ENCODE measurements at places on chromosomes 3 and 15. TPM values are rescaled to one million over a fixed set of nuclear protein-coding genes. Genes with fewer than 3 reads are reported as not detected.

Gene CELSR3
- polyA plus RNA-seq: 0.56 TPM

Gene ABI3BP
- 88.4 TPM for polyA plus RNA-seq

Gene ARRDC4
- polyA plus RNA-seq: 15.8 TPM

Gene TMIE
- 0.73 TPM for polyA plus RNA-seq

Gene PAK6
- 4.8 TPM for polyA plus RNA-seq

Gene ST6GAL1
- 61.8 TPM for polyA plus RNA-seq

Gene ZNF660
- polyA plus RNA-seq: 27.0 TPM

Gene TRMT10C
- polyA plus RNA-seq: 26.7 TPM

Gene CD200
- polyA plus RNA-seq: 56.7 TPM

GRCh38 chr3:33032938-33033337 is 64.0 kb downstream of the GLB1 start:
- DNase-seq: no peak

DNA sequence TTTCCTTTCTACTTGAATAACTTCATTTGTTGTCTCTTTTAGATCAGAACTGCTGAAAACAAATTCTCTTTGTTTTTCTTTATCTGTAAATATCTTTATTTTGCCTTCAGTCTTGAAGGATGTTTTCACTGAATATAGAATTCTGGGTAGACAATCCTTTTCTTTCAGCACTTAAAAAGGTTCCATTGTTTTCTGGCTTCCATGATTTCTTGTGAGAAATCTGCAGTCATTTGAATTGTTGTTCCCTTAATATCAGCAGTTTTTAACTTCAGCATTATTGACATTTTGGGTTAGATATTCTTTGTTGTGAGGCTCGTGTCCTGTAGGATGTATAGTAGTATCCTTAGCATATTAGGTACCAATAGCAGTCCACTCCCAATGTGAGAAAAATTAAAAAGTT is 65.8 kb downstream of the SV2B start:
- DNase-seq: no peak

GRCh38 chr15:34782901-34783300 is 12.4 kb downstream of the ACTC1 start:
- DNase-seq: no peak

DNA sequence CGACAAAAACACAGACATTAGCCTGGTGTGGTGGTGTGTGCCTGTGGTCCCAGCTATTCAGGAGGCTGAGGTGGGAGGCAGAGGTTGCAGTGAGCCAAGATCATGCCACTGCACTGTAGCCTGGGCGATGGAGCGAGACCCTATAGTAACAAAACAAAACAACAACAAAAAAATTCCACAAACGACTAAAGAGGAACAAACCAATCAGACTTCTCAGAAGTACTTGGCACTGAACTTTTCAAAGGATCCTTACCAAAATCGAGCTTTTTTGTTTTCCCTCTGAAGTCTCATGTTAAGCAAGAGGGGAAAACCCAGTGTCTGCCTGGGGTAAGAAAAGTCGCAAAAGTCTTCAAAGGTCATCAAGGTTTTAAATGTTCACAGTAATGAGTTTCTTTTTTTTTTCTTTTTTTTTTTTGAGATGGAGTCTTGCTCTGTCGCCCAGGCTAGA is 30.1 kb upstream of the TFRC start:
- no peak for DNase-seq

GRCh38 chr3:14773691-14774128 is 45.1 kb upstream of the FGD5 start:
- no peak for DNase-seq

- no peak for DNase-seq
These were observed 49.1 kb downstream of the NEK11 start for GRCh38 chr3:131075632-131076328.

DNA sequence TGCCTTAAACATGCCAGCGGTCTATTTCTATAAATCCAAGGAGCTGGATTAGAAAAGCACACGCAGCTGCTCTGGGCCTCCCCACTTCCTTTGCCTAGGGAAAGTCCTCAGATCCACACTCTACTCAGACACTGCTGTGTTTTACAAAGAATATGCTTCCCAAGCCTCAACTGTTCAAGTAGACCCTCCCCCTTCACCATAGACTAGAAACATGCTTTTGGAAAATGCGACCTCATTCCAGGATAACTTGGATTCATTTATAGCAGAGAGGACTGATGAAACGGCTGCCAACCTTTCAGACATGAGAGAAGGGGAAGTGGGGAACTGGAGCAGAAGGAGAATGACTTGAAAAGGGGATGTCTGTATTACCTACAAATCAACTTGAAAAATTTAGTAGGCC is 64.0 kb downstream of the P3H2 start:
- DNase-seq: no peak

DNA sequence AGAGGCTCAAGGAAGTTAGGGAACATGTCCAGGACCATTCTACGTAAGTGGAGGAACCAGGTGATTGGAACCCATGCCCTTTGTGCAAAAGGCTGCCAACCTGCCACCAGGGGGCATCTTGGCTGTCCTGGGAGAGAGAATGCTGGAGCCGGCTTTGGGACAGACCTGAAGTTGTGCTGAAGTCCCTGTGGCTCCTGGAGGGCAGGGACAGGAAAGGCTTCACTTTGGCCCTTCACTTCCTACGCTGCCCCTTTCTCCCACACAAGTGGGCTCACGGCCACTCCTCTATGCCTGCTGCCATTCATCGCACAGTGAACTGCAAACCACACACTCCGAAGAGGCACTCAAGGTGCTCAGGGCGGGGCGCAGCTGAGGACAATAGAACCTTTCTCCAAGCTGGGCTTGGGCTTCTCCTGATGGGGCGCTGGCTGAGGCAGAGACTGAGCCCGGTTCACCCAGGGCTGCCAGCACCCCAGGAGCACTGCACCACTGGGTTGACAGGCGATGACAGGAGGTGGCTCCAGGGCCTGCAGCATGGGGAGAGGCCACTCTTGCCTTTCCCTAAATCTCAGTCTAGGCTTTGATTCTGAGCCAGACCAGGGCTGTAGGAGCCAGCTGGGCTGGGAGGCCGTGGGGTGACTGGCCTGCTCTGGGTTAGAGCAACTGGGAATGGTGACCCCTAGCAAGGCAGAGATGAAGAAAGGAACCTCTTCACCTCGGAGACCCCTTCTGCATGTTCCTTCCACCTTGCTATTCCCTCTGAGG is 8.4 kb downstream of the SHF start:
- no peak for DNase-seq

DNA sequence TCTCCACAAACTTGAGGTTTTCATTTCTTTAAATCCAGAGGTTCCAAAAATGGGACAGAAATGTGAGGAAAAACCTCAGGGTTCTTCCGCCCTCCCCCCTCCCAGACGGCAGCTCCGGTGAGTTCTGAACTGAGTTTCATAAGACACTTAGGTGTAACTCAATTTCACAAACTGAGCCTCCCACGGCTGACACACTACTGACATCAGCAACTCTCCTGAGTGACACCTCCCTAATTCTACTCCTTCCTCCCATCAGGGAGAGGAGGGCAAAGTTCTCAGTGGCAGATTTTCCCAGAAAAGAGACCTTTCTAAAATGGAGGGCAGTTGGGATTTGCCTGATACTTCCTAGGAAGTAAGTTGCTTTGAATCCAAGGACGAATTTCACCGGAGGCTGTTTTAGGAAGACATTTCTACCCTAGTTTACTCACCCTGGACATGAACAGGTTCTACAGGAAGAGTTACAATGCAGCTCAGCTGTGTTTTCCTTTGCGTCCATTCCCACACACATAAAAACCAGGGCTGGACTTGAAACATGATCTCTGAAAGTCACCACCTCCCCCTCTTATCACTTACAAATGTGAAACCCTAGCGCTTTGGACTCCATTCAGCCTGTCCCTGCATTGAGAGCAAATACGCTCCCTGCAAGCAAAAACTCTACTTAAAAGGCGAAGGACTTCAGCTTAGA is 78.1 kb upstream of the LMOD3 start:
- peak; percentile 51 for DNase-seq

GRCh38 chr3:123409443-123410148 is 39.3 kb downstream of the ADCY5 start:
- DNase-seq: no peak

DNA sequence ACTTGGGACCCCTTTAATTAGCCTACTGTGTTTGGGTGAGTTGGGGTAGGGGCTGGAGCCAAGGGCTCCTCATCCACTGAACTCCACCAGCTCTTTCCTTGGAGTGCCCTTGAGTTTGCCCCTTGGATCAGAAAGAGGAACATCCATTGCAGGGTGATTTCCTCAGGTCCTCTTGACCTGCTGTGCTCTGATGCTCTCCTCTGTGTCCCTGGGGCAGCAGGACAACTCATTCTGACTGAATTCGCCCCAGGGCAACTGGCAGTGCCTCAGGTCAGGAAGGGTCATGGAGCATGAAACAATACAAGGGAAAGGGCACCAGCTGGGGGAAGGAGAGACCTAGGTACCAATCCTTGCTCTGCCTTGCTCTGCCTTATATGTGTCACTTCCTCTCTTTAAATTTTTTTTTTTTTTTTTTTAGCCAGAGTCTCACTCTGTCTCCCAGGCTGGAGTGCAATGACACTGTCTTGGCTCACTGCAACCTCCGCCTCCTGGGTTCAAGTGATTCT is 47.8 kb downstream of the BSN start:
- no peak for DNase-seq

GRCh38 chr3:78880603-78881461 is 887.0 kb downstream of the ROBO1 start:
- DNase-seq: no peak

DNA sequence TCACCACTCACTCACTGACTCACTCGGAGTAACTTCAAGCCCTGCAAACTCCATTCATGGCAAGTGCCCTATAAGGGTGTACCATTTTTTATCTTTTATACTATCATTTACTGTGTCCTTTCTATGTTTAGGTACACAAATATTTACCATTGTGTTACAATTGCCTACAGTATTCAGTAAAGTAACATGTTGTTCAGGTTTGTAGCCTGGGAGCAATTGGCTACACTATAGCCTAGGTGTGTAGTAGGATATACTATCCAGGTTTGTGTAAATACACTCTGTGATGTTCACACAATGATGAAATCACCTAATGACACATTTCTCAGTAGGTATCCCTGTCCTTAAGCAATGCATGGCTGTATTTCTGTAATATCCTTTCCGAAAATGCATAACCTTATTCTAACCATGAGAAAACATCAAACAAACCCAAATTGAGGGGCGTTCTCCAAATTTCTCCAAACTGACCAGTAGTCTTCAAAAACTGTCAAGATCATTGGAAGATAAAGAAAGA is 17.9 kb upstream of the CNOT10 start:
- no peak for DNase-seq

DNA sequence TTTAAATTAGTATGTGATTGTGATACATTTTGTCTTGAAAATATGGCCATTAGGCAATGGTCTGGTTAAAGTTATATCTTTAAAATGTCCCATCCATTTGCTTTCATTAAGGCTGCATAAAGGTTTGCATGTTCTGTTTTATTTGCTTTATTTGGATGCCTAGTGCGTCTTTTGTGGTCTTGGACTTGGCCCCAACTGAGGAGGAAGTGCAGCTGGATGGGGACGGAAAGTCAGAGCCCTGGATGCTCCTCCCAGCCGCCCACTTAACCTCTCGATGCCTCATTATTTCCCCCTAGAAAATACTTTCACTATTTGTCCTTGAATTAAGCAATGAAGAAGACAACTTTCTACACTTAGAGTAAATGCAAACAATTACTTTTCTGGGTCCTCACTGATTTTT is 898.2 kb downstream of the MCTP2 start:
- DNase-seq: peak; percentile 83

DNA sequence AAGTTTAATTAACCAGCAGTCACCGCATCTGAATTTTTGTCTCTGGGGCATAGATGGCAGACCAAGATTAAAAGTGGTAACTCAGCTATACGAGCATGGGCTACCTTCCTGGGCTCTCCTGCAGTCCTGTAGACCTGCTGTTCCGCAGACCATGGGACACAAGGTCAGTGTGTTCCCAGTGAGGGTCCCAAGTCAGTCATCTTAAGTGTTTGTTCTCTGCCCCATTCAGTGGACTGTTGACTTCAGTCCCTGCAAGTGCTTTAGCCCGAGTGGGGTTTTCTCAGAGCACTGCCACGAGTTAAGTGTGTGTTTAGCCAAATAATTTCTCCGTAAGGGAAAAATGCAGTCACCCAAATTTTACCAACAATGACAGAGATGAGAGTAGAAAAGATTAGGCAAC is 4.9 kb upstream of the EXOG start:
- no peak for DNase-seq

GRCh38 chr15:96687388-96688107 is 357.0 kb downstream of the NR2F2 start:
- DNase-seq: no peak

GRCh38 chr3:113454057-113454456 is 12.8 kb upstream of the CFAP44 start:
- no peak for DNase-seq

DNA sequence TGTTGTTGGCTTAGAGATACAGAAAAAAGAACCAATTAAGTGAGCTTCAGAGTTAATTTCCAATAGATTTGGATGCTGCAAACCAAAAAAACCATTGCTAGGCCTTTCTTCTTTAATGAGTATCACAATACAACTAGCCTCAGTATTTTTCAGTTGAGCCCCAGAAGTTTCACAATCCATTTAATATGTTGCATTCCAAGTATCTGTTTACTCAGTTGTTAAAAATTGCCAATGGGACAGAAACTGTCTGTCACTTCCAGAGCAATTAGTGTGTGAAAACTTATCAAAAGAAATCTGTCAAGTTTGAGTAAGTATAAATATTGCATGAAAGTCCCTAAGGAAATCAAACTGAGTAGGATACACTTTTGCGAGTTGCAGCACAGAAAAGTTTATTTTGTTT is 247.8 kb downstream of the IL5RA start:
- no peak for DNase-seq

GRCh38 chr3:113277414-113277813 is 66.1 kb downstream of the BOC start:
- DNase-seq: no peak

- DNase-seq: no peak
These were observed 73.8 kb upstream of the PCSK6 start for GRCh38 chr15:101563176-101563796.

DNA sequence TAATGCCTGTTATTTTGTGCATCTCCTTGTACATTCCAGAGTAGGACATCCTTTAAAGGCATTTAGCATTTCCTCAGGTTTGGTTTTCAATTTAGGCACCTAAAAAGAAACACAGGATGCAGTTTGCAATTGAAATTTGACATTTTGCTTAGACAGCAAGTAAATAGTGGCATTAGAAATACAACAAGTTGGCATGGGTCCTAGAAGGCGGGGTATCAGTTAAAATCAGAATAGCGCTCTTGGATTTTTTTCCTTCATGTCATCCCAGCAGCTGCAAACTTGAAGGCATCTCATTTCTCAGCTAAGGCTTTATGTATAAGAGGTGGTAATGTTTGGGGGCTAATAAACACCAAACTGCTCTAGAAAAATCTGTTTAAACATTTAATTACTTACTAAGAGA is 47.5 kb upstream of the SKOR1 start:
- DNase-seq: peak; percentile 39

DNA sequence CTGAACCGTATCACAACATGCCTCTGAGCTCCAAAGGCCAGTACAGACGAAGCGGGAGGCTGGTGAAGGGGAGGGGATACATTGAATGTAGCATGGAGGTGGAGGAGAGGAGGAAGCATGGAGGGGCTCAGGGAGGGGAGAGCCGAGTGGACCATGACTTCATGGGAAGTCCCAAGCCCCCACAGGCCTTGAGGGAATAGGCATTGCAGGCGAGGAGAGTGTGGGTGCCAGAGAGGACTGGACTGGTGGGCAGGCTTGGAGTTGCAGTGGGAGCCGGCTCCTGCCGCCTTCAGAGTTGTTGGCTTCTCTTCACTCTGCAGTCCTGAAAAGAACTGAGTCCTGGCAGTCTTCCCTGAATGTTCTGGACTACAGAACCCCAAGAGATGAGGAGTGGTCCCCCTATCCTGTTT is 3.3 kb upstream of the RNU6-1 start:
- DNase-seq: no peak

Measured in right lung (tissue), 10 donors.